ENCODE measurements at places on chromosomes 5 and 9.
A peak's percentile ranks its signal among the peaks of the same experiment; 100 is the strongest.

GRCh38 chr5:98468188-98468869, 305.1 kb upstream of the RGMB start:
- no peak for DNase-seq

- no peak for DNase-seq
Measured at GRCh38 chr5:157990583-157991181, 131.7 kb upstream of the CLINT1 start.

- DNase-seq = peak; percentile 70
Measured at GRCh38 chr5:169581580-169582227, 1.9 kb upstream of the SPDL1 start.

- no peak for DNase-seq
Measured at GRCh38 chr9:68648971-68649370, 56.1 kb upstream of the PIP5K1B start.

DNA sequence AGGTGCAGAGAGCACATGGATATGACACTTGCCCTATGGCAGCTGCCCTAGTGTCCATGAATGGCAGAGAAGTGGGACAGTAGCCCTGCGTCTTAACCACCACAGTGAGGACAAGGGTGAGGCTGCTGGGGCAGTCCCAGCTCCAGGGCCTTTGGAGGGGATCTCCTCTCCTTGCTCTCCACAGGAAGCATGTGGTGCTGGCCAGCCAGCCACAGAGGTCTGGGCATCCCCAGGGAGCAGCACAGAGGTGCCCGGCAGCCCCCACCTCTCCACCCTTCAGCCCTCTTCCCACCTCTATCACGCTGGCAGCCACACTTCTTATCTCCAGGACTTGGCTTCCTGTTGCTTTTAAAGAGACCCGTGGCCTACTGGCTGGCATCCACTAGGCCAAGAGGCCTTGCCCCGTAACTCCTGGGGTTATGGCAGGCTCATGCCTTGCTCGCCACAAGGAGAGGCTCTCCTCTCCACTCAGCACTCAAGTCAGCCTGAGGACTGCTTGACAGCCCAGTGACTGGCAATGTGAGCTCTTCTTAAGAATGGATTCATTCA, 21.9 kb downstream of the CSF2 start:
- DNase-seq = no peak

DNA sequence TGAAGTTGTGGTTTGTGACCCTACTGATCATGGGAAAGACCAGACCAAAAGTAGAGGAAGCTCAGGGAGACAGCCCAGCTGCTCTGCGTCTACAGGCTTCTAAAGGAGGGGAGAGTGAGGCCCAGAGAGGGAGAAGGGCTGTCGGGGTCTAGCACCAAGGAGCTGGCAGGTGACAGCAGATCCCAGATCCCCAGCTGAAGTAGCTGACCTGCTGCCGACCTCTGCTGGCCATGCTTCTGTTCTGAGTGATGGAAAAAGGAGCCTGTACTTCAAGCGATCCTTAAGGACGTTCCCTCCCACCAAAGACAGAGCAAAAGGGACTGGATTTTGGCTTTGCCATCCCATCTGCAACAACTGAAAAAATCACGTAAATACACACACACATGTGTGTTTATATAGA, 22.7 kb upstream of the QSOX2 start:
- no peak for DNase-seq

DNA sequence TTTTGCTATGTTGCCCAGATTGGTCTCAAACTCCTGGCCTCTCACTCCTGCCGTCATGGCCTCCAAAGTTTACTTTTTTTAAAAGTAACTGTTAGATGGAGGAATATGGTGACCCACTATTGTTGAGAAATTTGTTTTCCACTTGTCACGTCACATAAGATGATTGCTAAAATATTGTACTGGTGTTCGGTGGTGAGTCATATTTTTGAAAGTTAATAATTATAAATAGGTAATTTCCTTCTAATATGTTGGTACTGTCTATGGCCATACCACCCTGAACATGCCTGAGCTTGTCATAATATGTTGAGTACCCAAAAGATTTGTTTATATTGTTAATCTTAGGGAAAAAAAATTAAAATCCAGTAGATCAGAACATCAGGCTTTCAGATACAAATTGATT, 22.6 kb downstream of the RMI1 start:
- no peak for DNase-seq

DNA sequence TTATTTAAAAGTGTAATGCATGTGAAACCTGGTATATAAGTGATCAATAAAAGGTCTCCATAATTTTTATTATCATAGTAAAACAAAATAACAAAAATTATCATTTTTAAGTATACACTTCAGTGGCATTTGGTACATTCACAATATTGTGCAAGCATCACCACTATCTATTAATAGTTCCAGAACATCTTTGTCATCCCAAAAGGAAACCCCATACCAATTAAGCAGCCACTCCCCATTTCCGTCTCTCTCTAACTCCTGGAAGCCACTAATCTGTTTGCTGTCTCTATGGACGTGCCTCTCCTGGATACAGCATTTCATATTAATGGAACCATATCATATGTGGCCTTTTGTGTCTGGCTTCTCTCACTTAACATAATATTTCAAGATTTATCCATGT, 7.6 kb downstream of the OLFML2A start:
- DNase-seq = no peak

GRCh38 chr5:139783436-139783965, 12.1 kb upstream of the PSD2 start:
- DNase-seq = no peak

DNA sequence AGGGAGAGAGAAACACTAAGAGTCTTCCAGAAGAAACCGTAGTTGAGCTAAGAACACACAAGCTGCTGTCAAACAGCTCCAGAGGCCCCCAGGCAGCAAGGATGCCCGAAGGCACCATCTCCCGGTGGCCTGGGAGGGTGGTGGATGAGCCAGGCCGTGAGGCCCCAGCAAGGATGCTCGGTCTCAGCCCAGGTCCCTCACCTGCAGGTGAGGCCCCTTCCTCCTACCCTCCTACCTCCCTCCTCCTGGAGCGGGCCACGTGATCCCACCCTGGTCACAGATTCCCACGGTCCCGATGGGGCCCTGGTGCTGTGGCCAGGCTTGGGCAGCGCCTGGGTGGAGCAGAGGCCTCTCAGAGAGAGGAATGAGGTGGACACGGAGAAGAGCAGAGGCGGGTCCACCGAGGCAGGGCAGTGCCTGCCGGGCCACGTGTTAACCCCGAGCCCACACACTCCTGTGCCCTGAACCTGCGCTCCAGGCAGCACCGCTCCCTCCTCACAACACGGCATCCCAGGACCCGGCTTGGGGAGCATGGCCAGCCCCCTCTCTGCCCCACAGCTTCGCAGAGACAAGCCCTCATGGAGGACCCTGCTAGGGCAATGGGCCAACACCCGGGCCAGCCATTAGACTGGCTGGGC, 95.4 kb upstream of the SARDH start:
- no peak for DNase-seq

- DNase-seq = peak; percentile 34
Measured at GRCh38 chr9:128150594-128151308, 1.5 kb downstream of the LCN2 start.

DNA sequence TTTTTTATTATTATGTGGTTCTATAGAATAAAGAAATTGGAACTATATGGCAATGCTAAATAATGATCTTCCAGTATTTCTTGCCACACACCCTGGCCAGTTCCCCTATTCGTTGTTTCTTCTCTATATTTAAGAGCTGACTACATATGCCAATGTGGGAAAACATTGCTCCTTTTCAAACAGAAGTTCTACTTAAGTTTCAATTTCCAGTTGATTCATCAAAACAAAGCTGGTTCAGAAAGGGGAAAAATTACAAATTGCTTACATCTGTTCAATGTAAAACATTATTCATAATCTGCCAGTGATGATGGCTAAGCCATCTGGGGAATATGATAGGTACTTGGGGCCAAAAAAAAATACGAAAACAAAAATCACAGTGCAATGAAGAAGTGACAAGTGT, 76.9 kb downstream of the ST8SIA4 start:
- DNase-seq = no peak

GRCh38 chr5:157222506-157223230, 42.0 kb downstream of the ITK start:
- peak; percentile 86 for DNase-seq

DNA sequence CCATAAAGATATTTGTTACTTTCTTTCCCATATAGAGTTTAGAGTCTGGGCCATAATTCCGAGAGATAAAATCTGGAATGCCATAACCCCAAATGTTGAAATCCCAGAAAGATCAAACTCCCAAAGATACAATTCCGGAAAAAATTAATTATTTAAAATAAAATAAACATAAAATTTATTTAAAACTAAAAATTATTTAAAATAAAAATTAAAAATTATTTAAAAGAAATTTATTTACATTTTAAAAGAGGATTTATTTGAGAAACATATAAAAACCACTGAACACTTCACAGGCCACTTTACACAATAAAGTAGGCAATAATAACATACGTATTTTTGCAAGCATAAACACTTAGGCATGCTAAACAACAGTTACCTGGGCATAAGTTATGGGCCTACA, 57.9 kb downstream of the SHC3 start:
- DNase-seq = no peak

DNA sequence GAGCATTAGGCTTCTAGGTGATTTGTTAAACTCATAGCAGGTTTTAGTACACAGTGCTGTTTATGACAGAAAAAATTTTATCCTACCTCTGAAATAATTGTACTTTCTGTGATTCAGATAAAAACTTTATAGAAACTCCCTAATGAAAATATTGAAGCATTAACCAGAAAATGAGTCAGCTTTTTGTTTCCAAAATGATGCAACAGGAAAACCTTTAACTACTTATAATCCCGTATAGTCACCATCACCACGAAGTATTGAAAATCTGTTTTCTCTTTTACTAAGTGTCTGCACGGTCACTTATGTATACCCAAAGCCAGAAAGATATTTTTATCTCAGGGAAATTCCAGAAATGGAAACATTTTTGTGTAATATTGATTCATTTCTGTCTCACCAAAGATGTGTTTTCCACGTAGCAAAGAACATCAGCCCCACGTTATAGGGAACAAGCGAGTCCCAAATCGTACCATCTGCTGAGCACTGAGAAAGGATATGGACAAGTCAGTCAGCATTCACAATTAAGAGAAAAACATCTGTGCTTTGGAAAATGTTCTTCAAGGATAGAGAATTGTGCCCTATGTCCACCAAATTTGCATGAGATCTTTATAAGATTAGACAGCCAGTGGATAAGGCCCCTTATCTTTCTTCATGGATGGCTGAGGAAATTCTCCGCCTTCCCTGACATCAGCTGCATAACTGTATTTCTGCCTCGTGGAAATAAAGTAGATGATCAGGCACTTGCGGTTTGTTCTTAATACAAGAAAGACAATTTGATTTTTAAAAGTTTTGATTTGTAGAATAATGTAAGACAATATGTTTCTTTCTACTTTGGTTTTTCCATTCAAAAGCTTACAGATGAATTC, 41.9 kb downstream of the TNFAIP8 start:
- DNase-seq = peak; percentile 50

DNA sequence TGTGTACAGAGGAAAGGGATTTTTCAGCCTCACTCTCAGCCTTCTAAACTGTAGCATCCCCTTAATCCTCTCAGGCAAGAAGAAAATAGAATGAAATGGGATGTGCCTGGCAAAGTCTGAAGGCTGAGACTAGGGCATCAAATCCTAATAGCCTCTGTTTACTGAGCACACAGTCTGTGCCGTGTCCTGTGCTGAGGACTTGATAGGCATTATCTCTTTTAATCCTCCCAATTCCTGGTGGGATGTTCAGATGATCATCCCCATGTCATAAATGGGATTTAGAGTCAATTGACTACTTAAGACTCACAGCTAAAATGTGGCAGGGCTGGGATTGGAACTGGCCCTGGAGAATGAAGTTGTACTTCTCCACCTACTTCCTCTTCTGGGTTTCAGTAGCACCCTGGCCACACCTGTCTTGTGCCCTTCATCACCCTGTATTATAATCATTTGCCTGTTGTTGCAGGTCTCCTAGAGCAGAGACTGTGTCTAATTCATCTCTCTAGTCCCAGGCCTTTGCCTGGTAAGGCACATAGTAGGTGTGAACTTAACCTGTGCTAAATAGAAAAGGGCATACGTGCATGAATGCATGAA, 81.0 kb downstream of the WWC1 start:
- DNase-seq = no peak

- no peak for DNase-seq
Measured at GRCh38 chr9:138016406-138017187, 139.0 kb downstream of the CACNA1B start.

- peak; percentile 85 for DNase-seq
Measured at GRCh38 chr9:92716557-92716956, 46.6 kb upstream of the IPPK start.

GRCh38 chr5:8851101-8851500, 694.8 kb downstream of the SEMA5A start:
- DNase-seq = no peak

DNA sequence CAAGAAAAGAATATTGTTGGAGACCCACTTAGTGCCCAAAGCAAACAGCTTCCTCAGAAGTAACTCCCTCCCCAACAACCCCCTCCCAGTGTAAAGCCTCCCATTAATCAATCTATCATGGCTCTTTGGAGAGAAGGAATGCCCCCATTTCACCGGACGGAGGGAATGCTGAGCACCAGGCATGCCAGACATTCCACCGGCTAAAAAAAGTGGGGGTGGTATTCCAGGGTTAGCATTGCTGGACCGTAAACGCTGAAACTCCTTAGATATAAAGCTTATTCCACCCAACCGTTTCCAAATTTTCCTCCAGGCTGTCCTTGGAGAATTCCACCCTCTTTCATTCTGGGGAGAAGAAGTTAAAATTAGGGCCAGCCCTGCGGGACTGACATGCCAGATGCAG, 363 bp upstream of the MAMDC2 start:
- DNase-seq = no peak

- no peak for DNase-seq
Measured at GRCh38 chr9:134661299-134661698, 19.7 kb downstream of the COL5A1 start.

GRCh38 chr9:122951056-122951455, 10.2 kb downstream of the RABGAP1 start:
- DNase-seq = no peak

GRCh38 chr9:3296536-3296935, 229.3 kb downstream of the RFX3 start:
- DNase-seq = no peak

DNA sequence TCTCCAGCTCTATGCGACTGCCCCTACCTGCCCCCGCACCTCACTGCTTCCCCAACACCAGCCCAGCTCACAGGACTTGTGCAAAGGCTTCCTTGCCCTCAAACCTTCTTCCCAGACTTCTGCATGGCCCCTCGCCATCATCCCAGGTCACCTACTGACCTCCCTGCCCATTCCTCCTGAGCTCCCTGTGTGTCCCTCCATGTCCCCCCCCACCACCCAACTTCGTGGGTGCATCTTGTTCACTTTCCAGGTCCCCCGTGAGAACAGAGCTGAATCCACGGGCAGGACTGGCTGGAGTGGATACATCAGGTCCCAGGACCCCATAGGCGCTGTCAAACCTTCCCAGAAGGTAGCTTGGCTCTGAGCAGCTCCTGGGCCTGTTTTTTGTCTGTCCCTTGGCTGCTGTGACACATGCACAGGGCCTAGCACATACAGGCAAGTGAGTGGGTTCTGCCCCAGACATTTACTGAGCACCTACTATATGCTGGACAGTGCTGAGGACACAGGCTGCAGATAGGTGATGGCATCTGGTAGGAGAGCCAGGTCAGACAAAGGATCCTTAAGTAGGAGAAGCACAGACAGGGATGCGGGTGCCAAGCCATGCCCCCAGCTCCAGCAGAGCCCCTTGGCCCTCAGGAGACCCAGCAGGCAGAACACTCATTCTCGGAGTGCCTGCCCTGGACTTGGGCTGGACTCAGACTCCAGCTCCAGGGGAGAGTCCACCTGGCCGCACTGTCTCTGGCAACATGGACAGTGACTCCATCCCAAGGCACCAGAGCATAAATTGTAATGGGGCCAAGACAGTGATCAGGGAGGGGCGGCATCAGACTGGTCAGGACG, 15.0 kb downstream of the NINJ1 start:
- no peak for DNase-seq

Measured in activated CD4-positive, alpha-beta memory T cell treated with anti-CD3 and anti-CD28 coated beads for 36 hours (primary cell).